ENCODE measurements at places on chromosomes 1 and 21.
A peak's percentile ranks its signal among the peaks of the same experiment; 100 is the strongest.

- DNase-seq, result no peak
These were observed 152.6 kb downstream of the ZC3H11B start for GRCh38 chr1:219460081-219460895.

DNA sequence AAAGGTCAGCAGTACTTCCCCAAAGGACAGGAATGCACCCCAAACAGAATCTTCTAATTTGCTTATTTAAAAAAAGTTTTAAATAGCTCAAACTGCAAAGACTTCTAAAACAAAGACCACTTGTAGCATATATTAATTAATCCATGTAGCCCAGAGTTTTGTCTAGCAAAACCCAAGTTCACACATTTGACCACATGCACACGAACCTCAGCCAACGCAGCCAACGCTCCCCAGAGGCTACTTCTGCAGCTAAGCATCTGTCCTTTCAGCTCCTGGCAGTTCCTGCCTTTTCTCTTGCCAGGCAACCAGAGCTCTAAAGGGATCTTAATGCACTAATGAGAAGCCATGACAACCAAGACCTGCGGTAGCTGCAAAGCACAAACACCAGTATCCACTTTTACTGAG lies 89.6 kb downstream of the RERE start:
- DNase-seq, result no peak

- DNase-seq, result no peak
These were observed 16.9 kb upstream of the SLAMF9 start for GRCh38 chr1:159970932-159971342.

- DNase-seq, result no peak
These were observed 44.0 kb downstream of the RNF187 start for GRCh38 chr1:228530951-228531731.

DNA sequence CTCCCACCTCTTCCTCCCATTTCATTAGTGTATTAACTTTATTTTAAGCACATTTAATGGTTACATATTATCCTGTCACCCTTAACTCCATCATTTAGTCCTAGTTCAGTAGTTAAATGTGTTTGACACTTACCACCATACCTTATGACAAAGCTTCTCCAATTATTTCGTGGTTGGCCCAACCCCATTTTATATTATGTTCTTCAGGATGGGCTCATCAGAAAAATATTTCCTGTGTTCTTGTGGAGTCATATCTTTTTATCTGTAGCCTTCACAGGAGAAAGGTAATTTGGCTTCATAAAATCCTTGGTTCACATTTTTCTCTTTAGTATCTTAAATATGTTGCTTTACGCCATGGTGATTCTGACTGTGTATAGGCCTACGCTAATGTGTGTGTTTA lies 142.3 kb upstream of the COL6A1 start:
- DNase-seq, result no peak

DNA sequence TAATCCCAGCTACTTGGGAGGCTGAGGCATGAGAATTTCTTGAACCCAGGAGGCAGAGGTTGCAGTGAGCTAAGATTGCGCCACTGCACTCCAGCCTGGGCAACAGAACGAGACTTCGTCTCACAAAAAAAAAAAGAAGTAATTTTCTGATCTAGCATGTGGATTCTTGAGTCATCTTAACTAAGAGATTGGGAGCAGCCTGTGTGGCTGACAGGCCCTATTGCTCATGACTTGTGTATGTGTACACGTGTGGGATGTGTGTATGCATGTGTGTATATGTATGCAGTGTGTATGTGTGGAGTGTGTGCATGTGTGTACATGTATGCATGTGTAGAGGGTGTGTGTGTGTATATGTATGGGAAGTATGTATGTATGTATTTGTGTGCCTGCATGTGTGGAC lies 29.5 kb downstream of the DOP1B start:
- DNase-seq, result no peak

- DNase-seq, result peak; percentile 31
These were observed 20.9 kb upstream of the ATP5PO start for GRCh38 chr21:33936301-33937038.

GRCh38 chr1:161304927-161305866 lies 4.6 kb downstream of the MPZ start:
- DNase-seq, result no peak

DNA sequence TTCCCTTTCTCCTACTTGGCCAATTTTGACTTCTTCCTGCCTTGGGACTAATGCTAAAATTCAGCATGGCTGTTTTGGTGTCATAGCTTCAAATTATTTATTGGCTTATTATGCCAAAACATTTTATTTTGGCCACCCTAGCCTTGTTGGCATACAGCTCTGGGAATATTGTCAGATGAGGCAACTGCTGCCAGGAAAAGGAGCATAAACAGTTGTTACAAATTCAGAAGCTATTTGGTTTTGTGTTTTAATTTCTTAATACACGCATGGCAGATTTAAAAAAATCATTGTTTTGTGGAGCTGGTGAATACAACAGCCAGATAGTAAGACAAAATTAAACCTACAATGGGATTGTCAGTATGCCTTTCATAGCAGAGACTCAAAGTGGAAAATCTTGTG lies 66.8 kb upstream of the BCL10 start:
- no peak for DNase-seq

GRCh38 chr1:218711001-218711400 lies 365.9 kb downstream of the TGFB2 start:
- no peak for DNase-seq

- no peak for DNase-seq
These were observed 46.8 kb downstream of the ADAMTS5 start for GRCh38 chr21:26920055-26920454.

- no peak for DNase-seq
These were observed 13.0 kb upstream of the CD48 start for GRCh38 chr1:160724465-160725242.

DNA sequence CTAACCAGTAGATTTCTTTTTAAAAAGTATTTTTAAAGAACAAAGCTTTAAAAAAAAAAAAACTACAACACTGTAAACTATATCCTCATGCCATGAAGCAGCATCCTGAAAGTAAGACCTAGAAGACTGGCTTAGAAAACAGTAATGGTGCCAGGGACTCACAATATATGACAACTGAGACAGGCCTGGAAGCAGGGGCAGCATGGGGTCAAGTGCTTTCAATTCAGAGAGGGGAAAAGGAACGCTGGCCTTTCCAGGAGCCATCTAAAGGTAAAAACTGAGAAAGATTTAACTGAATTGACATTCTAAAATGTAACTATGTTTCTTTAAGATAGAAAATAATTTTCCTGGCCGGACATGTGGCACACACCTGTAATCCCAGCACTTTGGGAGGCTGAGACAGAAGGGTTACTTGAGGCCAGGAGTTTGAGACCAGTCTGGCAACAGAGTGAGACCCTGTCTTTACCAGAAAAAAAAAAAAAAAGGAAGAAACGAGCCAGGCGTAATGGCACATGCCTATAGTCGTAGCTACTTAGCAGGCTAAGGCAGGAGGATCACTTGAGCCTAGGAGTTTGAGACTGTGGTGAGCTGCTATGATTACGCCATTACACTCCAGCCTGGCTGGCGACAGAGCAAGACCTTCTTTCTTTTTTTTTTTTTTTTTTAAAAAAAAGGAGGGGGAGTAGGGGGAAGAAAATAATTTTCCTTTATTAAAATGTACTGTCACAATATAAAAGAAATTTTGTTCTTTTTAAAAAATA lies 54.1 kb downstream of the SLC35D1 start:
- DNase-seq, result no peak

- no peak for DNase-seq
These were observed 327.1 kb upstream of the FMN2 start for GRCh38 chr1:239764546-239764945.

GRCh38 chr1:145804235-145805045 lies 19.5 kb downstream of the RNF115 start:
- no peak for DNase-seq

DNA sequence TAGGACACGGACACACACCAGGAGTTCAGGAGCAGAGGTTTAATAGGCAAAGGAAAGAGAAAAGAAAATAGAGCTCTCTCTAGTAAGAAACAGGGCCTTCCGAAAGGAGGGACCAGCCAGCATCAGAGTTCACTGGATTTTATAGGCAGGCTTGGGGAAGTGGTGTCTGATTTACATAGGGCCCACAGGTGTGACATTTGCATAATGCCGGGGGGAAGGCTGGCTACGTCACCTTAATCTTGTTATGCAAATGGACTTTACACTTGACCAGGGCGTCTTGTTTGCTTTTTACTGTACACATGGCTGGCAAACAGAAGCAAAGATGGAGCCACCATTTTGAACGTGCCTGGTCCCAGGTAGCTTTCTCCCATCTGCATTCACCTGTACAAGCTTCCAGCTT lies at the start of gene OR14A16:
Gene OR14A16 (minus strand): TSS at position 97 of the 400 bp plus-strand sequence. CDS start 8,390 bp downstream, outside the sequence.
- DNase-seq, result no peak

Measured in naive thymus-derived CD8-positive, alpha-beta T cell (primary cell).